ENCODE measurements at places on chromosomes 11 and 22. TPM values are rescaled to one million over a fixed set of nuclear protein-coding genes. Genes with fewer than 3 reads are reported as not detected.

Gene GAS2
- 2.5 TPM for total RNA-seq

Gene TRIOBP
- 25.4 TPM for total RNA-seq

Gene SLC5A1
- not detected for total RNA-seq

Gene TEX12
- 0.32 TPM for total RNA-seq

DNA sequence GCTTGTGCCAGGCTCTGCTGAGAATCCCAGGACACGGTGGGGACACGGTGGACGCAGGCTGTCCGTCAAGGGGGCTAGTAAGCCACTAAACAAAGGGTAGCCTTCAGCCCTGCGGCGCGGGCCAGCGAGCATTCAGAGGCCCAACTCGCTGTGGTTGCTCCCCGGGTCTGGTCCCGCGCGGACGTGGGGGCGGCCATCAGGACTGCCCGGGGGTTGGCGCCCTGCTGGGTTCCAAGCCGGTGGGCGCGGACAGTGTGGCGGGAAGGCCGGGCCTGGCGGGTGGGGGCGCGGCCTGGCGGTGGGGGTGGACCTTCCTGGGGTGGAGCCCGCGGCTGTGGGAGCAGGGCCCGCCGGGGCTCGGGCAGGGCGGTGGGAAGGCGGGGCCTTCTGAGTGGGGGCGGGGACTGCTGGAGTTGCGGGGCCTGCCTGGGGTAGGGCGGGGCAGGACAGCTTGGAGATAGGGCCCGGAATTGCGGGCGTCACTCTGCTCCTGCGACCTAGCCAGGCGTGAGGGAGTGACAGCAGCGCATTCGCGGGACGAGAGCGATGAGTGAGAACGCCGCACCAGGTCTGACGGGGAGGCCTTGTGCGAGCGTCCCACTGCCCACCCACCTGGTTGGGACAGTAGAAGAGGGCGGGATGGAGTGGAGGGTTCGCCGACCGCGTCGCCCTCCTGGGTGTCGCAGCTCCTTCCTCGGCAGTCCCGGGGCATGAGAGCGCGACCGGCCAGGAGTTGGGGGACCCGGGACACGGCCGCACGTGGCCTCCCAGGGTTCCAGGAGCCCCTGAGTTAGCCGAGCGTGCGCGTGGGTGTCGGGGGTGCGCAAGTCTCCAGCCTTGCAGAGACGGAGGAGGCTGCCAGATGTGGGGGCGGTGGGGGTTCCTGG lies at the start of gene SERHL2:
TSS of gene SERHL2 (plus strand) at position 482 of the 887 bp plus-strand sequence. CDS start at position 547, 65 bp downstream.
- peaks cover 6% of the 10 kb centered on the region for H3K4me1 ChIP-seq
- no peaks in the 10 kb centered on the region for H3K27me3 ChIP-seq
- peak within 1 kb of the TSS; percentile 85 for H3K4me3 ChIP-seq
- H3K36me3 ChIP-seq, result no peaks in the 10 kb centered on the region

DNA sequence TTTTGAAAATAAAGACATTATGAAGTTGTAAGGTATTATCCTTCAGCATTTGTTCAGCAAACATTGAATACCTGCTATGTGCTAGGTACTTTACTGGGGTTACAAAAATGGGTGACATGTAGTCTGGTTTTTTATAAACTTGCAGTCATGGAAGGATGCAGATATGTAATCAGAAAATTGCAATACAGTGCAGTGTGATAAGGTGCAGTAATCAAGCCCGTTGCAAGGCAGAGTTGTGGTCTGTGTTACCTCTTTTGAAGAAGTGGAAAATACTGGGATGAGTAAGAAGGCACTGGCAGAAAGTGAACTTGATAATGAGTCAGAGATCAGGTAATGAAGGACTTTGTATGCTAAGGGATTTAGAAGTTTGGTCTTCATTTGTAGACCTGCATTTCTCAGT lies 8.1 kb downstream of the FBXO7 start:
- H3K4me1 ChIP-seq, result peaks cover 15% of the 10 kb centered on the region
- H3K27me3 ChIP-seq, result no peaks in the 10 kb centered on the region
- no peak overlapping the region for H3K27ac ChIP-seq
- no peak overlapping the region for H3K4me3 ChIP-seq

DNA sequence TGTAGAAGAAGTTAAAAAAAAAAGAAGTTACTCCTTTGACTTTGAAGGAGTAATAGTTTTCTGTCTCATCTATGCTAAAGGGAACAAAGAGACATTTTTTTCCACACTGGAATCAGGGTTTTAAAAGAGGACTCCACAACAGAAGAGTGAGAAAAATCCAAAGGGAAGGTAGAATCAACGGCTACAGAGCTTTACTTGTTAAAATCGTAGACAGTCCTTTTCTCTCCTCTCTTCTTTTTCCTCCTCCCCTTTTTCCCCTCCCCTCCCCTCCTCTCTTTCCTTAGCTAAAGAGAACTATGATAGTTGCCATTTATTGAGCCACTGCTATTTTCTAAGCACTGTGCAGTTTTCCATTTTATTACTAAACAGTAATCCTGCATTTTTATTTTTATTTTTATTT lies 29.2 kb downstream of the DDIAS start:
- H3K36me3 ChIP-seq, result peaks cover 4% of the 10 kb centered on the region
- peaks cover 24% of the 10 kb centered on the region for H3K4me1 ChIP-seq
- no peak overlapping the region for H3K4me3 ChIP-seq

DNA sequence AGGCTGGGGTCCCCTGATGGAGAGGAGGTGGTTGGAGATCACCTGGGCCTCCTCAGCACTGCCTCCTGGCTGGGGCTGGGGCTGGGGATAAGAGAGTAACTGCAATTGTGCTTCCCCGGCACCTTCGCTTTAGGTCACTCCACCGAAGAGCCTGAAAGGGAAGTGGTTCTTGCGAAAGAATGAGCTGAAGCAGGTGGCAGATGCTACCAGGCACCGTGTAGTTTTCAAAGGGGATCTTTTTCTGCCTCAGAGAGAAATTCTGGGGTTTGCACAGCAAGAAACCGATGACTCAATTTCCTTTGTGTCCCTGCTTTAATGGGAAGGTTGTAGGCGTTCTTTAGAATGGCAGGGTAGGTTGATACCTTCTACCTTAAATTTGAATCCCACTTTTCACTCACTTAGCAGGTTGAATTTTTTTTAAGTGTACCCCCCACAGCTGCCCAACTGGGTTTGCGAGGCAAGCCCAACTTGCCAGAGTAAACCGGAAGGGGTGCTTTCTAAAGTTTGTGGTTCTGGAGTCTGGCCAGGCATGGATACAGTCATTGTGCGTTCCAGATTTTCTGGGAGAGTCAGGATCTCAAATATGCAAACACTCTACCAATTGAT lies 5.3 kb downstream of the CD44 start:
- no peaks in the 10 kb centered on the region for H3K27me3 ChIP-seq
- H3K4me1 ChIP-seq, result peaks cover 88% of the 10 kb centered on the region
- peak overlapping the region; percentile 77 for H3K4me3 ChIP-seq
- peak; percentile 74 for DNase-seq
- peak overlapping the region; percentile 98 for H3K27ac ChIP-seq

- no peaks in the 10 kb centered on the region for H3K36me3 ChIP-seq
- H3K27ac ChIP-seq, result no peak overlapping the region
- no peak for DNase-seq
- H3K4me3 ChIP-seq, result no peak overlapping the region
- peaks cover 6% of the 10 kb centered on the region for H3K27me3 ChIP-seq
- no peaks in the 10 kb centered on the region for H3K4me1 ChIP-seq
Observed at GRCh38 chr11:8217136-8217535, 46.5 kb downstream of the LMO1 start.

DNA sequence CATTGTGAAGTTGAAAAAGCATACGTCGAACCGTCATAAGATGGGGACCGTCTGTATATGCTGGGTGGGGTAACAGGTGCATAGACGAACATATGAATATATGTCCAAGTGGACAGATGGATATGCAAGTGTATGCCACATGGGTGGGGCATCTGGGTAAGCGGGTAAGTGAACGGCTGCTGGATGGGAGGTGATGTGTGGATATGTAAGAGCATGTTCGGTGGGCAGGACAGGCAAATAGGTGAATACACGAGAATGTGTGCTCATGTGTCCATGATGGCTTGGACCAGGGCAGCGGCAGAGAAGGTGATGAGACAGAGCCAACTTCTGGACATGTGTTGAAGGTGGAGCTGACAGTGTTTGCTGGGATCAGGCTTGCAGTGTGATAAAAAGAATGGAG lies 12.0 kb downstream of the IFITM10 start:
- DNase-seq, result no peak
- H3K4me1 ChIP-seq, result peaks cover 11% of the 10 kb centered on the region
- H3K36me3 ChIP-seq, result peaks cover 12% of the 10 kb centered on the region
- no peak overlapping the region for H3K4me3 ChIP-seq
- no peaks in the 10 kb centered on the region for H3K27me3 ChIP-seq

DNA sequence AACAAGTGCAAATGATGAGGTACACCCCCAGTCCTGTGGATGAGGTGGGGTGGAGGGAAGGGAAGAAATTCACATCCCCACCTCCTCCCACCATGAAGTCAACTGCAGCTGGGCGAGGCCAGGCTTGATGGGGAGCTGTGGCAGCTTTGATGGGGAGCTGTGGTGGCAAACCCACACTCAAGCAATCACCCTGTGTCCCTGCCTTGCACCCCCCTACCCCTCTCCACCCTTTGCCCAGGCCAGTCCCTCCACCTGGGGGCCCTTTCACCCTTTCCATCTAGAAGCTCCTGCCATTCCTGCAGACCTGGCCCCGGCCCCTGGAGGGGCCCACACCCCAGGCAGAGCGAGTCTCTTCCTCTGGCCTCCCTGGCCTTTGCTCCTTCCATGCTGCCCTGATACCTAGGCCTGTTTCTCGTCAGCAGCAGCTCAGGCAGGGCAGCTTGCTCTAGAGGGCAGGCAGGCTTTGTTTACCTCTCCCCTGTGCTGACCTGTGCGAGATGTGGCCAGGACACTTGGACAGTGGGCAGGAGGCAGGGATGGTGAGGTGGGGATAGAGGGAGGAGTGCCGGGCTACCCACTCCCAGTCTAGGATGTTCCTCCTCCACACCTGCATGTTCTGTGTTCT lies 4.5 kb upstream of the FGF3 start:
- no peak overlapping the region for H3K4me3 ChIP-seq
- peaks cover 22% of the 10 kb centered on the region for H3K27me3 ChIP-seq
- no peaks in the 10 kb centered on the region for H3K4me1 ChIP-seq
- no peak for DNase-seq
- H3K27ac ChIP-seq, result no peak overlapping the region
- no peaks in the 10 kb centered on the region for H3K36me3 ChIP-seq

GRCh38 chr22:36238373-36239149 lies 766 bp downstream of the APOL2 start:
- H3K36me3 ChIP-seq, result peaks cover 39% of the 10 kb centered on the region
- no peaks in the 10 kb centered on the region for H3K27me3 ChIP-seq
- peak; percentile 15 for DNase-seq
- peak overlapping the region; percentile 96 for H3K4me3 ChIP-seq

GRCh38 chr11:1453611-1454034 lies 33.0 kb downstream of the MOB2 start:
- no peaks in the 10 kb centered on the region for H3K27me3 ChIP-seq
- peak; percentile 63 for DNase-seq
- no peak overlapping the region for H3K27ac ChIP-seq
- no peak overlapping the region for H3K4me3 ChIP-seq
- H3K36me3 ChIP-seq, result no peaks in the 10 kb centered on the region

DNA sequence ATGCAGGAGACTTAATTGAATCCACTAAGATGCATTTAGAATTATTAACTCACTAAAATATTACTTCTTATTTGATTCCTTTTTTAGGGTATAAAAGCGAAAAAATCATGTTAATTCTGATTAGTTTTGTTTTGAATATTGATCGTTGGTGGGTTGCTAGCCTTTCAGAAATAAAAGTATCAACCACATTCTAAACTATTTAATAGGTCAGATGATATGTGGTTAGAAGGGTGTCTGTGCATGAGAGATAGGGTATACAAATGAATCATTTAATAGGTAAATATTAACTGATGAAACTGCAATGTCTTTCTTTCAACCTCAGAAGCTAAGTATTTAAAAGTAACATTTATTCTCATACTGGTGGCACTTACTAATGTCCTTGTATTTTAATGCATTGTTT lies 515.1 kb downstream of the CNTN5 start:
- H3K36me3 ChIP-seq, result no peaks in the 10 kb centered on the region
- no peaks in the 10 kb centered on the region for H3K4me1 ChIP-seq
- H3K27ac ChIP-seq, result no peak overlapping the region
- no peak overlapping the region for H3K4me3 ChIP-seq
- DNase-seq, result no peak
- H3K27me3 ChIP-seq, result no peaks in the 10 kb centered on the region

DNA sequence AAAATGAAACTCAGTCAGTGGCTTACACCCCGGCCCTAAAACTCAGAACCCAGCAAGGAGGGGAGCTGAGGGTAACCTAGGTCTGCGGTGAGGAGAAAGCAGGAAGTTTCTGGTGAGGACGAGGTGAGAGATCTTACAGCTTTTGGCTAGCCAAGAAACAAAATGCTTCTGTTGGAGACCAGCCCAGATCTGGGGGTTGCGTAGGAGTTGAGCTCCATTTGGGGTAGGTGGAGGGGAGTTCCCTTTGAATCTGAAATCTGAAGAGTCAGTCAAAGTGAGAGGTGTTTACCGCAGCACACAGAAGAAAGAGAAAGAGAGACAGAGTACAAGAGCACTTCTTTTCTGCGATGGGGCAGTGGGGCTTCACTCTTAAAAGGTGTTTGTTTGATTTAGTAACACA lies 29.6 kb downstream of the EHF start:
- peaks cover 50% of the 10 kb centered on the region for H3K4me1 ChIP-seq
- peak overlapping the region; percentile 15 for H3K27ac ChIP-seq
- H3K36me3 ChIP-seq, result no peaks in the 10 kb centered on the region
- H3K27me3 ChIP-seq, result peaks cover 58% of the 10 kb centered on the region

DNA sequence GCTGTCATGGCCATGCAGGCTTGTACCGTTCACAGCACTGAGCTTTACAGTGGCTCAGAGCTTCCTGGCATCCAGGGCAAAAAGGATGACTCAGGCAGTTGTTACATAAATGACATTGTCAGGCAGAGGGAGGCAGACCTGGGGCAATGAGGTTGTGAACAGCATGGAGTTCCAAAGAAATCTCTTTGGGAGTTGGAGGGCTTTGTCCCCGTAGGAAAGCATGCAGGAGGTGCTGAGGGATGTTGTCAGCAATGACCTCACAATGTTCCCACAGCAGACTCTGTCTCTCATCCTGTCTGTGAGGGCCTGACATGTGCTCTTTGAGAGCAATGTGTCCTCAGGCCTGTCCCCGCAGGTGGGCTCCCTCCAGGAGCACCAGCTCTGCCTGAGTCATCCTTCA lies 25.9 kb upstream of the PDE2A start:
- peaks cover 6% of the 10 kb centered on the region for H3K36me3 ChIP-seq
- no peaks in the 10 kb centered on the region for H3K4me1 ChIP-seq
- H3K4me3 ChIP-seq, result no peak overlapping the region
- DNase-seq, result no peak

DNA sequence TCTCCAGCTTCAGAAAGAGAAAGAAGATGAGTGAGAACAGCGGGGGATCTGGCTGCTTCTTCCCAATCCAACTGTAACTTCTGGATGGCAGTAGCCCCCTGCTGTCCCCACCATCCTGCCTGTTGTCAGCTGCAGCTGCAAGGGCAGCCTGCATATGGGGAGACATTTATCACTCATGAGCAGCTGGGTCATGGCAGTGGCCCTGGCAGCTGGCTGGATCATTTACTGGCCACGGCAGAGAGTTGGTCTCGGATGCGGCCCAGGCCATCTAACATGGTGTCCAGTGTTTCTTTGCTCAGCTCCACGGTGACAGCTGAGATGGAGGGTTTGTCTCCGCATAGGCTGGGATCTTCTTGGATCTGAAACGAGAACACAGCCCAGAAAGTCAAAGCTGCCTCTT lies 14.8 kb downstream of the COMMD9 start:
- H3K4me3 ChIP-seq, result no peak overlapping the region
- peaks cover 10% of the 10 kb centered on the region for H3K36me3 ChIP-seq
- no peaks in the 10 kb centered on the region for H3K4me1 ChIP-seq
- no peaks in the 10 kb centered on the region for H3K27me3 ChIP-seq
- no peak overlapping the region for H3K27ac ChIP-seq
